ENCODE measurements at places on chromosomes 2 and 18. TPM values are rescaled to one million over a fixed set of nuclear protein-coding genes. Genes with fewer than 3 reads are reported as not detected.

DNA sequence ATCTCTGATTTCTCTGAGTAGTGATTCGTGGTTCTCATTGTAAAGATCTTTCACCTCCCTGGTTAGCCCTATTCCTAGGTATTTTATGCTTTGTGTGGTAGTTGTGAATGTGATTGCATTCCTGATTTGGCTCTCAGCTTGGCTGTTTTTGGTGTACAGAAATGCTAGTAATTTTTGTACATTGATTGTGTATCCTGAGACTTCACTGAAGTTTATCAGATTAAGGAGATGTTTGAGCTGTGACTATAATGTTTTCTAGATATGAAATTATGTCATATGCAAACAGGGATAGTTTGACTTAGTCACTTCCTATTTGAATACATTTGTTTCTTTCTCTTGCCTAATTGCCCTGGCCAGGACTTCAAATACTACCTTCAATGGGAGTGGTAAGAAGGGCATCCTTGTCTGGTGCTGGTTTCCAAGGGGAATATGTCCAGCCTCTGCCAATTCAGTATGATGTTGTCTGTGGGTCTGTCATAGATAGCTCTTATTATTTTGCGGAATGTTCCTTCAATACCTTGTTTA is 251.9 kb upstream of the ZNF804A start:
- DNase-seq, result no peak
- no peaks in the 10 kb centered on the region for H3K36me3 ChIP-seq
- H3K4me3 ChIP-seq, result no peak overlapping the region
- no peaks in the 10 kb centered on the region for H3K4me1 ChIP-seq

GRCh38 chr2:120424274-120424796 is 78.4 kb downstream of the INHBB start:
- DNase-seq, result no peak
- no peaks in the 10 kb centered on the region for H3K4me1 ChIP-seq
- no peaks in the 10 kb centered on the region for H3K36me3 ChIP-seq
- H3K27me3 ChIP-seq, result no peaks in the 10 kb centered on the region
- H3K27ac ChIP-seq, result no peak overlapping the region

- no peak overlapping the region for H3K27ac ChIP-seq
- no peaks in the 10 kb centered on the region for H3K36me3 ChIP-seq
- H3K27me3 ChIP-seq, result no peaks in the 10 kb centered on the region
- H3K4me3 ChIP-seq, result no peak overlapping the region
- no peaks in the 10 kb centered on the region for H3K4me1 ChIP-seq
Observed at GRCh38 chr2:180715044-180715443, 265.4 kb upstream of the UBE2E3 start.

DNA sequence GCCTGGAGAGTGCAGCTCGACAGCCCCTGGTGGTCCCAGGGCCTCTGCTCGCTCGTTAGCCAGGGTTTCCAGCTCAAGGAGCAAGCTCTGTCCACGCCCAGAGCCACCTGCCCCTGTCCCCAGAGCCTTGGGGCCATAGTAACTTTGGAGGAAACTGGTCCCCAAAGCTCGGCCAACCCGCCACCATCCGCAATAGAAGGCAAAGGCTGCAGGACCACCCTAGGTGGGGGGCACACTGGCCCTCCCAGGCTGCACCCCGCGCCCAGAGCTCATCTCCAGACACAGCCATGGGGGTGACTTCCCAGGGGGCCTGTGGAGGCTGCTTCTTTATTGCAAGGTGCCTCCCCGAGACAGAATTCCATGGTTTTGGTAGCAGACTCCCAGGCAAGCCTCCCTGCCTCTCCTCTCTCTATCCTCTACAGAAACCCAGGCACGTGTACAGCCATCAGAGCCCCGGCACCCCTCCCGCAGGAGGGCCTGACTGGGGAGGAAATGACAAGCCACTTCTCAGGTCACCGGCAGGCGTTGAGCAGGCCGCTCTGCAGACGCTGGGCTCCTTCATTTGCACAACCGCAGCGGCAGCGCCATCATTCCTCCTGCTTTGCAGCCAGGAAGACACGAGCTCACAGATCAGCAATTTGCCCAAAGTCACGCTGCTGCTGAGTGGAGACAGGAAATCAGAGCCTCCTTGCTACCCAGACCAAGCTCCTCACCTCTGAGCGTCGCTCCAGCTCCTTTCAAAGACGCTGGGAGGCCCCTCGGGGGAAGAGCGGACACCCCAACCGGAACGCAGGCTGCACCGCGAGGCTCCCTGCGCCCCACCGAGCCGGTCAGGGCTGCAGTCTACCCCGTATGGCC is 80.2 kb downstream of the NDUFA10 start:
- H3K36me3 ChIP-seq, result no peaks in the 10 kb centered on the region
- H3K4me1 ChIP-seq, result no peaks in the 10 kb centered on the region
- peak; percentile 49 for DNase-seq
- H3K4me3 ChIP-seq, result no peak overlapping the region

DNA sequence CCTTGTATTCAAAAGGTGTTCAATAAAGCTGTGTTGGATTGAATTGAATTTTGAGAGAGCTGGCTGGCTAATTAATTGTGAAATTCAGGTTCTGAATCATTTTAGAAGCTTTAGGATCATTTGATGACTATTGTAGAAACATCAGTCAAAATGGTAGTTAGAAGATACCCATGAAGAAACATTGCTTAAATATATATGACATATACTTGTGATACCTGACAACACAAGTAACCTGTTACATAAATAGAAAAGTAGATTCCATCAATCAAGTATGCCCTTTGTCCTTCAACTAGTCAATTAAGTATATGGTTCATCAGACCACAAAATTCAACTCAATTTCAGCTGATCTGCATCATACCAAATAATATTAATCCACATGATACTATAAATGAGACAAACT is 185.6 kb downstream of the PID1 start:
- no peak overlapping the region for H3K27ac ChIP-seq
- no peak overlapping the region for H3K4me3 ChIP-seq
- no peaks in the 10 kb centered on the region for H3K36me3 ChIP-seq
- no peak for DNase-seq
- peaks cover 8% of the 10 kb centered on the region for H3K4me1 ChIP-seq
- H3K27me3 ChIP-seq, result no peaks in the 10 kb centered on the region

Gene CDK15
- 9.9 TPM for total RNA-seq
